Cardiac fibroblast (primary cell): ENCODE measurements at places on chromosomes 3 and 15.

DNA sequence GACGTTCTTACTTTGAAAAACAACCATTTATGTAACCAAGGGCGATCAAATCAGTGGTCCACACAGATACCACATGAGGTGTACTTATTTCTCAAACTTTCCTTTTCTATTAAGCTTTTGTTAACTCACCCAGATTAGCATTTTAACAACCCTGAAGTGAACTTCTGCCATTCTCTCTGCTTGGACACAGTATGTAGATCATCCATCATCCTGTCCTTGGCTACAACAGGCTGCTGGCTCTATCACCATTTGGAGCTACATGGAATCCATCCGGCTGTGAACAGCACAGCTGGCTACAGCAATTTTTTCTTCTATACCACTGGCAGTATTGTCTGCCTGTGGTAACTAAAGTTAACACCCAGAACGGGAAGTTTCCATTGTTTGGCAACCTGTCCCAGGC lies 4.4 kb downstream of the SEMA6D start:
- no peak for DNase-seq

- DNase-seq = peak; percentile 91
These were observed 10.7 kb downstream of the HMCES start for GRCh38 chr3:129289201-129289921.

DNA sequence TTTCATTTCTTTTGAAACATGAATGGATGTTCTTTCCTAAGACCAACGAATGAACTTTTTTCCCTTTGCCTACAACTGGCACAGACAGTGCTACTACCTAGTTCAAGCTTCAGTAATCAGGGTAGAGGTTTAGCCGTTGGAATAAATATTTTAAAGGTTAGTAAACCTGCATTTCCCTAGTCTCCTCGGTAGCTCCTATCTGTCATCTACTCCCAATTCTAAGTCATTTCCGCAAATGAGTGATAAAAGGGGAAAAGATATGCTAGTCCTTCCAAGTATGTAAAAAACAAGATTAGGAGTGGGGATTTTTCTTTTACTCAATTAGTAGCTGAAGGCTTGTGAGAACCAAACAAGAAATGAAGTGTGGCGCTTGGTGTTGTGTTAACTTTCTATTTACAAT lies 15.2 kb downstream of the SLTM start:
- peak; percentile 72 for DNase-seq

- DNase-seq = no peak
These were observed 482.1 kb downstream of the OCA2 start for GRCh38 chr15:27617013-27617412.

DNA sequence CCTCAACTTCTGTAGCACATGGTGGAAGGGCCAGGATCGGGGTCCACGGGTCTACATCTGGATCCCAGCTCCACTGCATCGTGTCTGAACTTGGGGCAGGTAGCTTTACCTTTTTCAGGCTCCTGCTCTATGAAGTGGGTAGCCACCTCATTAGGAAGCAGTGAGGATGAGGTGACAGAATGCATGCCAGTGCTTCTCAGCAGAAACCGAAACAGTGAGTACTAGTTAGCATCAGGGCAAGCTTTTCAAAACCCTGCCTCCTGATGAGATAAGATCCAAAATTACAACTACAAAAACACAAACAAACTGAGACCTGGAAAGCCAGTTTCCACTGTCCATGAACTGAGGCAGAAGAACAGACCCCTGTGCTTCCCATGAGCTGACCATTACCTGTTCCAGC lies 77.4 kb downstream of the ANXA2 start:
- no peak for DNase-seq

GRCh38 chr3:5054098-5054497 lies 68.0 kb upstream of the ARL8B start:
- DNase-seq = no peak

- DNase-seq = no peak
These were observed 694 bp downstream of the PLAAT1 start for GRCh38 chr3:193241716-193242115.

DNA sequence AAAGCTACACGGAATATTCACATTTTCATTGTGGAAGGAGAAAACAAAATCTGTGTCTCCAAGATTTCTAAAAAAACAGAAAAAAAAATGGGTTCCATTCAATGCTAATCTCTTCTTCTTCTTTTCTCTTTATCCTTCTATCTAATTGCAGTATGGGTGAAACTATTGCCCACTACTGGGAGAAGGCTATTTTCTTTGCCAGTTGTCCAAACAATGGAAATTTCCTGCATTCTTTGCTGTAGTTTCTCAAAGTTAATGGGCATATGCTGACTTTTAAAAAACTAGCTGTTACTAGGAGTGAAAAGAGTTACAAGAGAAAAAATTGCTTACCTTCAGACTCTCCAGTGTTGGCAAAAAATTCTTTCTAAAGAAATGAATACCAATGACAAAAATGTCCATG lies 179.3 kb upstream of the ANKRD28 start:
- DNase-seq = no peak

- no peak for DNase-seq
These were observed 44.9 kb upstream of the SGO1 start for GRCh38 chr3:20230954-20231353.

DNA sequence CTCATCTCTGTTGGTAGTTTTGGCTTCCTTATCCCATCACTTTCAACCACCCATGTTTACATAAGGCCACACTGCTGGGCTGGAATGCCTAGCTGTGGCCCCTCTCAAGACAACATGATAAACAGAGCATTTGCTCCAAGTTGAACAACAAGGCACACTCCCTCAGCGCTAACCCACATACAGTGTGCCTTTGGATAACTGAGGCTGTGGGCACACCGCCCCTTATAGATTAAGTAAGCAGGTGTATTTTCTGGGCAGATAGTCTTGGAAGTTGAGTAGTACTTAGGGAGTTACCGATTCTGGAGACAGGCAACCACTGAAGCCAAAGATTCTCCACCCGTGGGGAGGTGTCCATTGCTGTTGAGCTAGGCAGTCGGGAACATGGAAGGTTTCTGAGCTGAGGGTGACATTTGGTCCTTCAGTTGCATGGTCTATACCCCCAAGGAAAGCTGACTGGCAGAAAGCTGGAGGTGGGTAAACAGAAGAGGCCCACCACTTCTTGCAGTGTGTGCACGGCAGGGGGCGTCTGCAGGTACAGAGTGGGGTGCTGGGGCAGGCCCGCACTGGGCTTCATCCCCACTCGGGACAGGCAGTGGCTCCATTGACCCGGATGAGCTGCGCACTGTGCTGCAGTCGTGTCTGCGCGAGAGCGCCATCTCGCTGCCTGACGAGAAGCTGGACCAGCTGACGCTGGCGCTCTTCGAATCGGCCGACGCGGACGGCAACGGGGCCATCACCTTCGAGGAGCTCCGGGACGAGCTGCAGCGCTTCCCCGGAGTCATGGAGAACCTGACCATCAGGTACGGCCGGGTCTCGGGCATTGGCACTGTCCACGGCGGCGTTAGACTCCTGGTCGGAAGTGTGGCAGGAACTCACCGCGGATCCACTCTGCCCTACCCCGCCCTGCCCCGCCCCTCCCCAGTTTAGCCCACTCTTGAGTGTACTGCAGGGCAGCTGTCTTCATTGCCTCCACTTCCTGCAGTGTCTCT lies 16.8 kb downstream of the NOX5 start:
- DNase-seq = peak; percentile 39

- peak; percentile 80 for DNase-seq
These were observed 21.6 kb downstream of the SPTSSB start for GRCh38 chr3:161349529-161350312.

DNA sequence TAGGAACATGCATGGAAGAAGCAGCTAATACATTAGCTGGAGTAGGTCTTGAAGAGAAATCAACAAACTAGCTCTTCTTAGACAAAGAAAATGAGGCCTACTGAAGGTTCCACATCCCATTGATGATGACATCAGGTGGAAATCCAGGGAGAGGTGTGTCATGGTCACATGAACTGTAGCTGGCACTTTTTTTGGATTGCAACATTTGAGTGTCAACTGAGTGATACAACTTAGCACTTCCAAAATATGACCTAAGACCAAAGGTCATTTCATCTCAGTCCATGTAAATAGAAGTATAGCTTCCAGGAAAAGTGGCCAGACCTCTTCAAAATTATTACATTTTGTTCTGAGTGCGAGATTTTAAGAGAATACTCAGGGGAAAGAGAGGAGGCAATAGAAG lies 117.2 kb upstream of the MEIS2 start:
- DNase-seq = no peak

- no peak for DNase-seq
These were observed 73.0 kb downstream of the UQCC5 start for GRCh38 chr3:52609316-52609815.

- no peak for DNase-seq
These were observed 63.9 kb upstream of the PTPRG start for GRCh38 chr3:61497463-61497862.

DNA sequence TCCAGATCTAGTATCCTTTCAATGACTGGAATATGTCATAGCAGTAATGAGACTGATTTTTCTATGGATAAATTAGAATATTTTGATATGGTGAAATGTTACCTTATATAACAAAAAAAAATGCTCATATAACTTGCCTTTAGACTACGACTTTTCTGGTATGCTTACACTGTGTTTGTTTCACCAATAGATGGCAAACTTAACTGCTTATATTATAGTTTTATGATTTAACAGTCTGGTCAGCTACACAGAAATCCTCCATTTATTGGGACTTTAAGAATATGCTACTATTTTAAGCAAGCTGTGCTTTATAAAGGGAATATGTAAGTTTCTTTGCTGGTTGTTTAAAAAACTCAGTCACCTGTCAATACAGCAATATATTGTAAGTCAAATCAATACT lies 205.6 kb downstream of the VGLL3 start:
- DNase-seq = peak; percentile 71

DNA sequence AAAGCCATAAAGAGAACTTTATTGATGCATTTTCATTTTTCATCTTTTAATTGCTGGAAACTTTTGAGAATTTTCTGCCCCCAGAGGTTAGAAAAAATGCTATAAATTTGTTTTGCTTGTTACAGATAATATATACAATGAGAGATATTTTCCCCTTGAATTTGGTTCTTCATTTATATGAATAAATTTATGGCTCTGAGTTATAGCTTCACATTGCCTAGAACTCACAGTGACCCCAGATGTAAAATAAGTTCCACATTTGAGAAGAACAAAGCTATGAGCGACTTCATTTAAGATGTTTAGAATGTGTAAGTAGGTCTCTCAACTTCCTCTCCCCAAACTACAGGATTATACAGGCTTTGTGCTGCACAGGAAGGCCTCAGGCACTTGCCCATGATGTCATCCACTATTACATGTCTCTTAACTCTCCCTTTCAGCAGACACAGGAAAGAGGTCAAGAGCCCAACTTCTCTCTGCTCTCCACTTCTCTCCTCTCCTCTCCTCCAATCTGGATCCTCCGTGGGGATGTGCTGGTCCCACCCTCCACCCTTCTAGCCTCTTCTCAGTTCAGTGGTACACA lies 92.8 kb downstream of the DUT start:
- peak; percentile 45 for DNase-seq

DNA sequence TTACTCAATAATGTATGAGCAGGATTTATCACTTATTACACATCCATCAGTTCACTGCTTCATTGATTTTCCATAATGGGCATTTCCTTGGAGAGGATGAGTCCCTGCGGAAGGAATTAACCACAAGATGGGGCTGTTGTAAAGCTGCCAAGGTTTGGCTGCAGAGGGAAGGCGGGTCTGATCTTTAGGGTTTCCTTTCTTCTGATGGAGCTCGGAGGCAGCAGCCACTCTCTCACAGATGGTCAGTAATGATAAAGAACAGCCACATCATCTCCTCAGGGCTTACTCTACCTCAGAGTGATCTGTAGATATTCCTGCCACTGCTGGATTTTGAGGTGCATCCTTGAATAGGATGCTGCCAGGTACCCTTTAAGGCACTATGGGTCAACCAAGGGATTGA lies 115.2 kb downstream of the USP13 start:
- DNase-seq = peak; percentile 68

DNA sequence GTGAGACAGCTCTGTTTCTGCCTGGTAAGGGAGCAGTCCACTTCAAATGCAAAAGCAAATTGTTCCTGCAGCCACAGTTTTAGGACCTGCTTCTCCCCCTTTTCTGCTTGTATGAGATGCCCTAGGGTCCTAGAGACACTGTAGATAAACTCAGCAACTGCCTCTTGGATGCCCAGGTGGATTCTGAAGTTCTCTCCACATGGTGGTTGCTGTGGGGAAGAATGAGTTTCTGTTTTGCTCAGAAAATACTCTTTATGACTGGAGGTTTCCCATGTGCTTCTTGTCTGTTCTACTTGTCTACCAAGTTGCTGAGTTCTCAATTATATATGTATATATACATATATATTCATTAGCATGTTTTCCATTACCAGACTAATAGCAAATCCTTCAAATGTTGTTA lies 5.6 kb upstream of the ZNF80 start:
- DNase-seq = no peak

GRCh38 chr3:70554170-70554569 lies 241.7 kb upstream of the MDFIC2 start:
- no peak for DNase-seq

DNA sequence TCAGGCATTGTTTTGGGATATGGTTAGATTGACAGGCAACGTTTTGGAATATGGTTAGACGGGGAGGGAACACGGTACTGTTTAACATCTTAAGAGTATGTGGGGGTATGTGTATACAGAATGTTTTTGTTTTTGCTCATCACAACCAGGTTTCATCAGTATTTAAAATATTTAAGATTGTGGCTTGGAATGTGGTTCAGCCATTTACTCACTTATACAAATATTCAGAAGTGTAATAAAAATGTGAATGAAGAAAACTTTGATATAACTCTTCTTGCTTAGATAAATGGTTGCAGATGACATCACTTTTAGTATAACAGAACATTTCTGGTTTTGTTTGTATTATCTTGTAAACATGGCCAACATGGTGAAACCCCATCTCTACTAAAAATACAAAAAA lies 3.9 kb upstream of the PAK2 start:
- peak; percentile 63 for DNase-seq

DNA sequence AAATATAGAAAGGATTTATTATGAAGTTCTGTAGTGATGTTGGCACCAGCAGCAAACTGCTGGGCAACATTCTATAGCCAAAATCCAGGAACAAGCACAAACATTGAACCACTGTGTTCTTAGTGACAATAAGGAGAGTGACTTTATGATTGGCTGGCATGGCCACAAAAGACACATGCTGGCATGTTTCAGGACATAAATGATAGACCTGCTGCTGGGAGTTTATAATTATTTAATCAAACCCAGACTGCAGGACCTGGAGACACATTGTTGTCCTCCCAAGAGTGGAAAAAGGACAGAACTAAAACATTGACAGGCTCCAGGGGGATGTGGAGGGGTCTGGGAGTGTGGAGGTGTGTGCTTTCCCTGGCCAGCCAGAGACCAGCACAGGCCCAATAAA lies 255.3 kb upstream of the LRTM1 start:
- no peak for DNase-seq

GRCh38 chr15:81302701-81303109 lies 21.2 kb downstream of the STARD5 start:
- DNase-seq = no peak
